Sigmoid colon (tissue), 7 donors: ENCODE measurements at places on chromosomes 4 and X. TPM values are rescaled to one million over a fixed set of nuclear protein-coding genes. Genes with fewer than 3 reads are reported as not detected.

DNA sequence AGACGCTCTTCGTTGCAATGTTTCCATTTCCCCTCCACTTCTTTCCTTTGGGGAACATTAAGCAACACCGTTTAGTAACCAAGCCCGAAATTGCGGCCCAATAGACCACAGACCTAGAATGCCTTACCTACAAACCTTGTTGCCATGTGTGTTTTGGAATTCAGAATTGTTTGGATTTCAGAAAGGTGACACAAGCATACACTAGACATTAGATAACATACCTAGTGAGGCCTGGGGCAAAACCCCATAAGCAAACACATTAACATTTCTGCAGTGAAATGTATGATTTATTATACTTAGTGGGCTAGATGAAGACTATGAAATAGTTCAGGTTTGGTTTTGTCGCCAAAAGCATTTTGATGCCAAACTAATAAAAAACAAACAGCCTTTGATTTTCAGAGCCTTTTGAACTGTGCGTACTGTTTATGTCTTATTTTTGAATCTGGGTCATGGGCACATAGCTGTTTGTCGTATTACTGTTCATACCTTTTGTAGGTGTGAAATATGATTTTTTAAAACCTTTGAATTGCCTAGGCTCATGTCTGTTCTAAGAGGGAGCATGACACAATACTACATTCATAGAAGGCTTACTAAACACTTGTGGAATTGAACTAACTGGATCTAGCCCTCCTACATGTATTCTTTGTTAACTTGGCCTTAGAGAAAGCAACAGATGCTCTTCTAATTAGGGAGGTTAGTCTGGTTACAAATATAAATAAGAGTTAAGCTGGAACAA lies 88.6 kb upstream of the TMEM164 start:
- no peaks in the 10 kb centered on the region for H3K27me3 ChIP-seq
- DNase-seq, result no peak
- H3K36me3 ChIP-seq, result no peaks in the 10 kb centered on the region
- H3K27ac ChIP-seq, result no peak overlapping the region
- H3K4me3 ChIP-seq, result no peak overlapping the region

- H3K27ac ChIP-seq, result no peak overlapping the region
- H3K4me1 ChIP-seq, result no peaks in the 10 kb centered on the region
Observed at GRCh38 chr4:39004758-39005157, 27.5 kb downstream of the TMEM156 start.

GRCh38 chrX:40202456-40202855 lies 104.7 kb upstream of the BCOR start:
- no peaks in the 10 kb centered on the region for H3K36me3 ChIP-seq
- DNase-seq, result no peak
- no peak overlapping the region for H3K27ac ChIP-seq

ARSD gene
- total RNA-seq, result 9.4 TPM

ZNF711 gene
- total RNA-seq, result 3.6 TPM

CXorf65 gene
- not detected for total RNA-seq

DNA sequence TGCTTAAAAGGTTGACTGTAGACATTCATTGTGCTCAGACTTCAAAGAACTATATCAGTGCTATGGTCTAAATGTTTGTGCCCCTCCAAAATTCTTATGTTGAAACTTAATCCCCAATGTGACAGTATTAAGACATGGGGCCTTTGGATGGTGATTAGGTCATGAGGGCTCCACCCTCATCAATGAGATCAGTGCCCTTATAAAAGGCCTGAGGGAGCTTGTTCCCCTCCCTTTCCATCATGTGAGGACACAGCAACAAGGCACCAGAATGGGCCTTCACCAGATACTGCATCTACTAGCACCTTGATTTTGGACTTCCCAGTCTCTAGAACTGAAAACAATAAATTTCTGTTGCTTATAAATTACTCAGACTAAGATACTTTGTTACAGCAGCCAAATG lies 28.3 kb downstream of the CLOCK start:
- no peaks in the 10 kb centered on the region for H3K36me3 ChIP-seq
- H3K27me3 ChIP-seq, result no peaks in the 10 kb centered on the region
- no peak for DNase-seq
- no peak overlapping the region for H3K4me3 ChIP-seq

DNA sequence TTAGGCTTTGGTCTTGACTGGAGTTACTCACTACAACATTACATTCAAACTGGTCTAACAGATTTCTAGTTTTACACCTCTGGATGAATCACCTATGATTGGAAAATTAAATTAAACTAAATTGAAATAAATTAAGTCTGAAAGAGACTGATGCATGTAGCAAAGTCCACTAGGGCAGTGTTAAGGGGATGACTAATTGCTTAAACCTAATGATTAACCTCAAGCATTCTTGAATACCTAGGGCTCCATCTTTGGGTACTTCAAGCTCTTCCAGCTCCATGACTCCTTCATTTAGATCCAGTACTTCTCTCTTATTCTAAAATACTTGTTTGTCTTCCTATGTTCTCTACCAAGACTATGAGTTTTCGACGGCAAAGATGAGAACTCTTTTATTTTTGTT lies 86.8 kb downstream of the SH2D1A start:
- H3K4me1 ChIP-seq, result no peaks in the 10 kb centered on the region
- DNase-seq, result no peak
- H3K36me3 ChIP-seq, result no peaks in the 10 kb centered on the region
- no peaks in the 10 kb centered on the region for H3K27me3 ChIP-seq
- H3K4me3 ChIP-seq, result no peak overlapping the region

GRCh38 chr4:1604181-1604705 lies 79.9 kb downstream of the FAM53A start:
- no peak overlapping the region for H3K27ac ChIP-seq
- H3K27me3 ChIP-seq, result peaks cover 3% of the 10 kb centered on the region
- DNase-seq, result peak; percentile 46
- H3K4me1 ChIP-seq, result no peaks in the 10 kb centered on the region

- H3K27ac ChIP-seq, result peak overlapping the region; percentile 52
- peaks cover 6% of the 10 kb centered on the region for H3K4me1 ChIP-seq
- no peaks in the 10 kb centered on the region for H3K27me3 ChIP-seq
- peak; percentile 87 for DNase-seq
- no peaks in the 10 kb centered on the region for H3K36me3 ChIP-seq
Observed at GRCh38 chr4:7124689-7125442, 57.0 kb upstream of the GRPEL1 start.

ATOH1 gene
- not detected for total RNA-seq

DNA sequence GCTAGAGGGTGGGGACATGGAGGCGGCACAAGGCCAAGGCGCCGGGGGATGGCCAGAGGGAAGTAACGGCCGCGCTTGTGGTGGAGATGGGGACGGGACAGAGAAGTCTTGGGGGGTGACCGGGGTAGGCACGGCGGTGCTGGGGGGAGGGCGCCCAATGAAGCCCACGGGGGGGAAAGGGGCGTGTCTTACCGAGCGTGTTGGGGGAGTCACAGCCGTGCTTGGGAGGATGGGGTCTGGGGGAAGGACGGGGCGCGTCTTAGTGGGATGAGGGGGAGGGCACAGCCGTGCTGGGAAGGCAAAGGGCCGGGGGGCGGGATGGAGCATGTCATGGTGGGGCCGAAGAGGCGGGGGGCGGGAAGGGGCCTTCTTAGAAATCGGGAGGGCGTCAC lies 952 bp downstream of the ARSD start:
- DNase-seq, result peak; percentile 74
- no peaks in the 10 kb centered on the region for H3K27me3 ChIP-seq

RNF175 gene
- total RNA-seq, result not detected

RBMX gene
- total RNA-seq, result 334 TPM

DNA sequence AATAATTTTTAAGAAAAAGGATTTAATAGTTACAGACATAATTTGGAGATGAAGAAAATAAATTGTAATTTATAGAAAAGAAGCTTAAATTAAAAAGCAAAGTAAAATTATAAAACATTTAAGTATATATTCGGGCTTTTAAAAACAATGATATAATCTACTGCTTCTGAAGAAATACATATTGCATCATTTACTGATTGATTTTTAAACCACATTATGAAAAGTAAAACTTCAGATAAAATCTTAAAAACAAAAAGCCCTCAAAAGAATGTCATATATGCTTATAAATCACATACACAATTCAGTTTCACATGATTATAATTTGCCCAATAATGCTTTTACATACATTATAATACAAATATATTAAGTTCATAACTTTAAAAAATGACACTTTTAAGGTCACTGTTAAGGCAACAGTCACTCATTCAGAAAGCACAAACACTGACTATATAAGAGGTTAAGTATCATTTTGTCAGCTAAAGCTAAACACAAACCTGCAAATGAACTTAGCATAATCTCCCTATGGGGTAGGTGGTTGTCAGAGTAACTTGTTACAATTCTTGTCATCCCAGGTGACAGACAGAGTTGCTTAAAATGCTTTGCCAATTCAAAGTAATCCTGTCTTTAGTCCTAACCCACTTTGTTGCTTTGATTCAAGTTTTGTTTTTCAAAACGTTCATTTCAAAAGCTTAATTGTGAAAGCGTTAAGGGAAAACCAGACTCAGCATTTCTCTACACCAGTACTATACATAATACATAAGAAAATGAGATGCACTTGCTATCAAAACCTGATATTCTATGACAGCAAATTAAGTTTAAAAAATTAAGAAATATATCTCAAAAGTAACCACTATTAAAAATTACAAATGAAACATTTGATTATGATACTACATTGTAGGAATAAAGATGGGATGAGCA lies 90.6 kb upstream of the MAB21L2 start:
- no peak overlapping the region for H3K4me3 ChIP-seq
- no peaks in the 10 kb centered on the region for H3K27me3 ChIP-seq
- H3K27ac ChIP-seq, result peak overlapping the region; percentile 3
- DNase-seq, result no peak
- H3K4me1 ChIP-seq, result peaks cover 12% of the 10 kb centered on the region

GRCh38 chrX:133325422-133325821 lies 89.9 kb downstream of the GPC4 start:
- H3K36me3 ChIP-seq, result no peaks in the 10 kb centered on the region
- no peak overlapping the region for H3K4me3 ChIP-seq
- no peaks in the 10 kb centered on the region for H3K27me3 ChIP-seq
- DNase-seq, result no peak
- H3K4me1 ChIP-seq, result no peaks in the 10 kb centered on the region

DNA sequence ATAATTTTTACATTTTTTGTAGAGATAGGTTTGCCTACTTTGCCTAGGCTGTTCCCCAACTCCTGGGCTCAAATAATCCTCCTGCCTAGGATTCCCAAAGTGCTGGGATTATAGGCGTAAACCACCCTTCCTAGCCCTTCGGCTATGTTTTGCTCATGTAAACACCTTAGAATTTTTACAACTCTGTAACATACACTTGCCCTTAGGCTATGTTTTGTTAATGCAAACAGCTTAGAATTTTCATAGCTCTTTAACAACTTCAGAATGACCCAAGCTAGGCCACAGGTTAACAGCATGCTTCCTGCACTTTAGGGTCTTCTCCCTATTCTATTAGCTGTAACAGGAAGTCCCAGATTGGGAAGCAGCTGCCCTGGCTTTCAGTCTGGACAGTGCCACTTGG lies 24.2 kb downstream of the KLHL15 start:
- H3K4me1 ChIP-seq, result no peaks in the 10 kb centered on the region

DNA sequence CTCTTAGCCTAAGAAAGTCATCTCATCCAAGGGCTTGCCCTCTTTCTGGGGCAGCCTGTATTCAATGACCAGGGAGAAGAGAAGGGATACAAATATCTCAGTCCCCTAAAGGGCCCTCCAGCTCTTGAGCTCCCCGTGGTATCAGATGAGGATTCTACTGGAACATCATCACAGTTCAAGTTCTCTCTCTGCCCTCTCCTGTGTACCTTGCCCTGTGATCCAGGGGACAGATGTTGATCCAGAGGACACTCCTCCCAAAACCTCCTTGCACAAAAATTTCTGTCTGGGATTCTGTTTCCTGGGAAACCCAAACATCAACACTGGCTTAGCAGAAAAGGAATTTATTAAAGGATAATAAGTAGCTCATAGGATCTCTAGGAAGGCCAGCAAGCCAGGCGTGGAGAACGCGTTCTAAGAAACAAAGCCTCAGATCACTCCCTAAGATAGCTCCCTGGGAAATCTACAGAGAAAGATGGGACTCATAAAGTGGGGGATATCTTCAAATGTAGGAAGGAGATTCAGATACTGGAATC lies 296.3 kb upstream of the KLF3 start:
- no peaks in the 10 kb centered on the region for H3K36me3 ChIP-seq
- no peak overlapping the region for H3K4me3 ChIP-seq
- no peaks in the 10 kb centered on the region for H3K27me3 ChIP-seq
- DNase-seq, result no peak
- peak overlapping the region; percentile 43 for H3K27ac ChIP-seq

GRCh38 chr4:38566806-38567398 lies 97.1 kb upstream of the KLF3 start:
- H3K4me3 ChIP-seq, result no peak overlapping the region
- H3K4me1 ChIP-seq, result no peaks in the 10 kb centered on the region
- H3K27ac ChIP-seq, result no peak overlapping the region

LGI2 gene
- total RNA-seq, result 1.2 TPM

GRCh38 chrX:136021160-136021559 lies 35.9 kb downstream of the SLC9A6 start:
- DNase-seq, result no peak
- no peaks in the 10 kb centered on the region for H3K27me3 ChIP-seq
- no peaks in the 10 kb centered on the region for H3K4me1 ChIP-seq
- H3K27ac ChIP-seq, result no peak overlapping the region
- no peaks in the 10 kb centered on the region for H3K36me3 ChIP-seq

DNA sequence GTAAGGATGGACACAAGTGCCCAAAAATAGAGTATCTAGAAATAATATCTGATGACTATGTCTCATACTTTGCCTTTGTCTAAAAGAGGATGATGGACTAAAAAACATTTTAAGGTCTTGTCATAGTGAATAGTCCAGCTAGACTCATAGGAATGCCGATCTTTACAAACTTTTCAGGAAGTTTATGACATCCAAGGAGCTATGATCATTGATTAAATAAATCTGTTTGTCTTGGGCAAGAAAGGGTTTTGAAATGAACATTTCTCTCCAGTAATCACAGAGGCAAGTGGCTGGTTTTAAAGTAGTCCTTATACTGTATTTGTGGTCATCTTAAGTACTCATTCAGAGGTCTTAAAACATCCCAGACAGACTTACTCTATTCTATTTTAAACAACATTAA lies 109.8 kb downstream of the MAPK10 start:
- no peak overlapping the region for H3K4me3 ChIP-seq
- H3K4me1 ChIP-seq, result no peaks in the 10 kb centered on the region
- no peak overlapping the region for H3K27ac ChIP-seq
- DNase-seq, result no peak
- no peaks in the 10 kb centered on the region for H3K27me3 ChIP-seq

- no peaks in the 10 kb centered on the region for H3K4me1 ChIP-seq
- no peak overlapping the region for H3K4me3 ChIP-seq
- no peak overlapping the region for H3K27ac ChIP-seq
- H3K36me3 ChIP-seq, result no peaks in the 10 kb centered on the region
- H3K27me3 ChIP-seq, result no peaks in the 10 kb centered on the region
Observed at GRCh38 chrX:111507933-111508332, 3.5 kb upstream of the SERTM2 start.

GRCh38 chr4:10117359-10118047 lies 904 bp upstream of the WDR1 start:
- peaks cover 26% of the 10 kb centered on the region for H3K36me3 ChIP-seq
- peak overlapping the region; percentile 98 for H3K27ac ChIP-seq
- DNase-seq, result peak; percentile 73
- no peaks in the 10 kb centered on the region for H3K4me1 ChIP-seq
